ENCODE measurements at places on chromosomes 3 and 15.

DNA sequence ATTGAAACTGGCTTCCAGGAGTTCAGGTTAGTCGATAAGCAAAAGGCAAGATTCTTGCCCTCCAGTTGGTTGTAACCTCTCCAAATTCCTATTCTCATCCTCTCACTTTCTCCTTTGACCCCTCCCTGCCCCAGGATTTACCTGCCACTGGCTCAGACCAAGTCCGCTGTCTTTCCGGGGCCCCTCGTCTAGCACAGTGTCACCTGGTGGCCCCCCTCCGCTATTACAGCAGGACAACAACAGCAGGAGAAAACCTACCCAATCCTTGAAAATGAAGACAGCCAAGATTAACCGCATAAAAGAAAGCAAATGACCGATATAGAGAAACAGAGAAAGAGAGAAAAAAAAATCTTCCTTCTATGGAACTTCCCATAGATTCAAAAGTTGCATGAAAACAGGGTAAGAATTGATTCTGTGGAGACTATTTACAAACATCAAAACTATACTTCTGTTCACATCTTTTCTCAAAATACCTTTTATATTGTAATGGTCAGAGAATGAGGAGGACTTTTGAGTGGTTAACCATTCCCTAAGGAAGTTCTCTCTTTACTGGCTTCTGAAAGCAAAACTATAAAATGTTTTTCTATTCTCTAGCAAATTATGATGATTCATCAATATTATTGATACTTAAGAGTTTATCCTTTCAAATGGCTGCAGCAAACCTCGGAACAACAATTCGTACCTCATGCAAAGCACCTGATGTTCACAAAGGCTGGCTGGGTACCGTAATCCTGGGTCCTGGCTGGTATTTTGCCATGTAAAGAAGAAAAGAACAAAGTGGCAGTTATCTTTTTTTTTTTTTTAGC, 10.0 kb upstream of the ST8SIA2 start:
- no peak for DNase-seq

- DNase-seq = no peak
Measured at GRCh38 chr15:45414215-45414885, 36.0 kb upstream of the GATM start.

DNA sequence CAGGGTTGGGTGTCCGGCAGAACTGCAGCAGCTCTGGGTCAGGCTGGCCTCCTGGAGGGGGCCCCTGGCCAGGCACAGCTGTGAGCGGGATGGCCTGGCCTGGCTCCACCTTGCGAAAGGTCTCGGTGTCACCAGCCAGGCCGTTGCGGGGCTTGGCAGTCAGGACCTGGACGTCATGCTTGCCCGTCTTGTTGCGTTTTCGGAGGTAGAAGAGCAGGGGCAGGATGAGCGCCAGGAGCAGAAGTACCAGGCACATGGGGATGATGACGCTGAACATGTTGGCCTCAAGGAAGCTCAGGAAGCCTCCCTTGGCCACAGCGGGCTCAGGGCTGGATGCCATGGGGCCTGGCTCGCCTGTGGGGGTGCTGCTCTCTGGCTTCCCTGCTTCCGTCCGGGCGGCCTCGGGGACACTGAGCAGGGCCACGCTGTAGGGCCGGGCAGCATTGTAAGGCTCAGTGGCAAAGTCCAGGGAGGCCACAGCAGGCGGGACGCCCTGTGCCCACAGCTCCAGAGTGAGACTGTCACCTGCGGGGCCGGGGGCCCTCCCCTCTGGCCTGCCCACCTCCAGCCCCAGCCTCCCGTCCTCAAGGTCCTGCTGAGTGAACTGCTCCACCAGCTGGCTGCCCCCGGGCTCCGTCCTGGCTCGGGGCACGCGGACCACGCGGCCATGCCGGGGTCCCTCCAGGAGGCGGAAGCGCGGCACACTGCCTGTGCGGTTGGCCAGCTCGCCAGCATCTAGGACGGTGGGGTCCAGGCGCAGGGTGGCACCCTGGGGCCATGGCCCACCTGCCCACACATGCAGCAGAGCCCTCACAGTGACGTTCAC, 28.1 kb downstream of the SNX33 start:
- no peak for DNase-seq

- no peak for DNase-seq
Measured at GRCh38 chr15:55319537-55320237, 665 bp downstream of the PIGB start.

DNA sequence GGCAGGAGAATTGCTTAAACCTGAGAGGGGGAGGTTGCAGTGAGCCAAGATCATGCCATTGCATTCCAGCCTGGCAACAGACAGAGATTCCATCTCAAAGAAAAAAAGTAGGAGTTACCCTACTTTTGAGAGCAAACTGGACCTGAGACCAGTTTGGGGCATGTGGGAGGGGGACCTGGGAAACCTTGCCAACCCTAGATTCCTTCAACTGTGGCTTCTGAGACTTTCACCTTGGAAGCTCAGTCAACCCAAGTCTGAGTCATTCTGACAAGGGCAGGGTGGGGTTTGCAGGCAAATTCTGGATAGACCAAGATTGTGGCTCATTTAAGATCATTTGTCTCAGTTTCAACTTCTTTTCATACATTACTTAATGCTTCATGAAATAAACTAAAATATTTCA, 23.8 kb upstream of the SIAH2 start:
- no peak for DNase-seq

DNA sequence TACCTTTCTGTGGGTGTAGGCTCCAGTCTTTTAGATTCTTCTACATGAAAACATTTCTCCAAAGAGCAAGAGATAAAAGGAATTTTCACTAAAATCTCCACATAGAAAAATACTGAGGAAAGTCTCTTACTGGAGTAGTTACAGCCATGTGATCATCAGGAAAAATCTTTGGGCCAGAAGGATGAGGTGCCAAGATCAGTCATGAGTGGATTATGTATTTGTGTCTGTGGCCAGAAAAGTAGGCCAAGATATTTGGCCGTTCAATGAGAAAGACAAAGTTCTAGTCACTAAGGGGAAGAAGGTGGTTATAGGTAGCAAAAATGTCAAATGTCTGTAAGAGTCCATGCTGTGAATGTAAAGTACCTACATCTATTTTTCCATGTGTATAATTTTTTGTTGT, 339.3 kb downstream of the NSUN3 start:
- no peak for DNase-seq

- no peak for DNase-seq
Measured at GRCh38 chr3:43178891-43179366, 73.0 kb upstream of the POMGNT2 start.

DNA sequence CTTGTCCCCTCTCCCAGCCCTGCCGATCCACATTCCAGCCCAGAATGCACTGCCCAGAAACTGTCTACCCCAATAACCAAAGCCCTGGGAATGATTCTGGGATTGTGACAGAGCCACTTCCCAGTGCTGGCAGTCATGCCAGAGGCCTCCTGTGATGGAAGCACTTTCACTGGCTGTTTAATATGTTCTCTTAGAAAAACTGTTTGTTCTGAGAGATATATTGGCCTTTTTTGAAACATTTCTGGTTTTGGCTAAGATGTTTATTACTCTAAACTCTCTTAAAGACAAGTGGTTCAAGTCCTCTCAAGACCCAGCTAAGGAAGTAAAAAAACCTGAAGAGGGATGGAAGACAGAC, 74.0 kb upstream of the HACD2 start:
- no peak for DNase-seq

- DNase-seq = no peak
Measured at GRCh38 chr3:24548278-24548677, 53.6 kb upstream of the THRB start.

DNA sequence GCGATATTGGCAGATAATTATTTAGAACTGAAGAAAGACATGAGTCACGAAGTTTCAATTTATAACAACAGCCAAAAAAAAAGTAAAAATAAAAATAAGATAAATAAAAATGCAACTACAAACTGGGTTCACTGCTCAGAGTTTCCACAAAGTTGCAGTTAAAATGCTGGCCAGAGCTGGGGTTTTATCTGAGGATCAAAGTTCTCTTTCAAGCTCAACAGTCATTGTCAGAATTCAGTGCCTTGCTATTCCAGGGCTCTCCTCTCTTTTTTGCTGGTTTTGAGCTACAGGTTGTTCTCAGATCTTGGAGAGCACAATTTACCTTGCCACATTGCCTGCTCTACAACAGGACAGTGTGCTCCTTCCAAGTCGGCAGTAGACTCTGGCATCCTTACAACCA, 60.1 kb downstream of the PYDC2 start:
- no peak for DNase-seq

GRCh38 chr3:114447950-114448479, 154.2 kb downstream of the TIGIT start:
- DNase-seq = peak; percentile 17

- no peak for DNase-seq
Measured at GRCh38 chr3:24483873-24484272, 10.8 kb downstream of the THRB start.

- DNase-seq = no peak
Measured at GRCh38 chr3:59580996-59581395, 531.2 kb upstream of the CFAP20DC start.

- no peak for DNase-seq
Measured at GRCh38 chr15:39357480-39358268, 223.2 kb upstream of the THBS1 start.

Measured in NCI-H2171 (cell line).